Fibroblast of pulmonary artery (primary cell): ENCODE measurements at places on chromosomes 12 and 14.

DNA sequence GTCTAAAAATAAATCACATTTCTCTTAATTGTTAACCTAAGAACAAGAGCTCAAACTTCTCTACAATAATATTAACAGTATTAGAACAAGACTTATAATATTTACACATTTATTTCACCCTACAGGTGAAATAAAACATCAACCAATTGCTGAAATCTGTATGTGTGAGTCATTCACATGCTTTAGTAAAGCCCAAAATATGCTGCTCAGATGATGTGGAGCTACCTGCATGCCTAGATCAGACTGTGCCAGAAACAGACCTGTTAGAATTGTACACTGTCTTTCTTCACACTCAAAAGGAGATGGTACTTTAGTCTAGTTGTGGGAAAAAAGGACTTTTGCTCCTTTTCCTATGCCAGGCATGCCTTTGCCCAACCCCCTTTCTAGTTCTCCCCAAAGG lies 54.7 kb downstream of the RPS6KA5 start:
- no peak for DNase-seq

DNA sequence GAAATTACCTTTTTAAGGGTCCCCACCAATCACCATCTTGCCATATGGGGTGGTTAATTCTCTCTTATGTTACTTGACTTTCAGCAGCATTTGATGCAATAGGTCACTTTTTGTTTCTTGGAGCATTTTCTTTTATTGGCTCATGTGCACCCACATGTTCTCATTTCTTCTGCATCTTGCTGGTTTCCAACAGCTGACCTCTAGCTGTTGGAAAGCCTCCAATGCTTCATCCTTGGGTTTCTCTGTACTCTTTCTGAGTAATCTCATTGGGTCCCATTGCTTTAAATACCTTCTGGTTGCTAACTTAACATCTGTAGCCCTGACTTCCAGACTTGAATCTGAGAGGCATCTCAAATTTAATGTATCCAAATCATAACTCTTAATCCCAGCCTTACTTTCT lies 116.8 kb downstream of the CRADD start:
- peak; percentile 63 for DNase-seq

DNA sequence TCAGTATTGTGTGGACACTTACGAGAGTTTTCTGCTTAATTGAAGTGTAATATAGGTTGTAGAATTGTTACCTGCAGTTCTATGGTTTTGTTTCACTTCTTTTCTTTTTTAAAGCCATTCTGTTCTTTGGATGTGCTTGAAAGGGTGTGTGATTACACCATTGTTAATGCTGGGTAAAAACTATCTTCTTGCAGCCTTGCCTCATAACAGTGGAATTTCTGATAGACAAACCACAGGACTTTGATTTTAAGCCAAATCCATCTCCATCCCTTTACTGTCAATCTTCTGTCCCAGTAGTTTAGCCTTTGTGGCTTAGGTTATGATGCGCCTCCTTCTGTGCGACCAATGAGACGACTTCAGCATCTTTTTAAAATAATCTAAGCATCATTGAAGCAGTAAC lies 182.3 kb downstream of the PELI2 start:
- peak; percentile 62 for DNase-seq

DNA sequence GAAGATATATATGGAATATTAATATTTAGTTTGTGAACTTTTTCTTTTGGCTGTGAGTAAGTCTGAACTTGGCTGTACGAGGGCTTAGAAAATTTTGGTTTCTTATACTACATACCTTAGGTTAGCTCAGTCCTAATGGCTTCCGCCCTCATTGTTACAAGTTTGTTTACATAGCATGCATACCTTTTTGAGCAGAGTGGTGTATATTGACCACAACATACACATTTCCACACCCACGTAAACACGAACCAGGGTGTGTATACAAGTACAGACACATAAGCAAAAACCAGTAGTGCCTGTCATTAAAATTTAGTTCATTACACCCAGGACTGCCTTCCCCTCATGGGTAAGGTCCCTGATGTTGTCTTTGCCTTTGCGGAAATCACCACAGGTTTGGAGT lies 230.2 kb upstream of the RGS6 start:
- no peak for DNase-seq

DNA sequence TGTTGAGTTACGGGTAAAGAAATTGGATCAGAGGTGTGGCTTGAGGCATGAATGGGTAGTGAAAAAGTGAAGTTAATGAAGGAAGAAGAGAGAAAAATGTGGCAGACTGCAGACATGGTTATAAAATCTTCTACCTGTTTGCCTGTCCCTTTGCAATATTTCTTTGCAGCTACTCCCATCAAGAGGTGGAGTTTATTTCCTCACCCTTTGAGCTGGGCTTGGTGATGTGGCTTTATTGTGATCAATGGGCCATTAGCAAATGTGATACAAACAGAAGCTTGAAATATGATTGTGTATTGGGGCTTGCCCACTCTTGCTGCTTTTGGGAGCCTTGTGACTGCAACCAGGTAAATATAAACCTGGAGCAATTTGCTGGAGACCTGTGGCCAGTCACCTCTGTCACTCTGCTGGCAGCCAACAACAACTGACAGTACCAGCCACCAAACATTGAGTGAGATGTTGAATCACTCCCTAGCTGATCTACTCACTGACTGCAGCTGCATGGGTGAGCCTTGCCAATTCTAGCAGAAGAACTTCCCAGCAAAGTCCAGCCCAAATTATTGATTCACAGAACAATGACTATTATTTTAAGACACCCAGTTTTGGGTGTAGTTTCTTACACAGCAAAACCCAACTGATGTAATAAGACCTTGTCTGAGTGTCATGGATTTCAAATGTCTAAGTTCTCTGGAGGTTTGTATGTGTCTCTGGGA lies 151.0 kb upstream of the ATP2B1 start:
- no peak for DNase-seq

DNA sequence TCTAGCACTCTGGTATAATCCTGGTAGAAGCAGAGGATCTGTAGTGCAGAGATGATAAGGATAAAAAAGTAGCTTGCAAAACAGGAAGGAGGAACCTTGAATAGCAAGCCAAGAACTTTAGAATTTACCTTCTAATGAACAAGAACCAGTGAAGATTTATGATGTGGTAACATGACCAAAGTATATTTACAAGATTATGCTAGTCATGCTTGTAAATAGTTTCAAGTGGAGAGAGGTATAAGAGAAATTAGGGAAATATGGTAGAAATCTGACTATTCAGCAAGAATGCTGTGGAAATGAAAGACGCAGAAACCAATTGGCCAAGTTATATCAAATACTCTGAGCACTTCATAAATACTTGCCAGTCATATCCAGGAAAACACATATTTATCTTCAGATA lies 47.8 kb downstream of the ERGIC2 start:
- DNase-seq: no peak

GRCh38 chr12:12804432-12804886 lies 8.7 kb upstream of the DDX47 start:
- DNase-seq: peak; percentile 55

DNA sequence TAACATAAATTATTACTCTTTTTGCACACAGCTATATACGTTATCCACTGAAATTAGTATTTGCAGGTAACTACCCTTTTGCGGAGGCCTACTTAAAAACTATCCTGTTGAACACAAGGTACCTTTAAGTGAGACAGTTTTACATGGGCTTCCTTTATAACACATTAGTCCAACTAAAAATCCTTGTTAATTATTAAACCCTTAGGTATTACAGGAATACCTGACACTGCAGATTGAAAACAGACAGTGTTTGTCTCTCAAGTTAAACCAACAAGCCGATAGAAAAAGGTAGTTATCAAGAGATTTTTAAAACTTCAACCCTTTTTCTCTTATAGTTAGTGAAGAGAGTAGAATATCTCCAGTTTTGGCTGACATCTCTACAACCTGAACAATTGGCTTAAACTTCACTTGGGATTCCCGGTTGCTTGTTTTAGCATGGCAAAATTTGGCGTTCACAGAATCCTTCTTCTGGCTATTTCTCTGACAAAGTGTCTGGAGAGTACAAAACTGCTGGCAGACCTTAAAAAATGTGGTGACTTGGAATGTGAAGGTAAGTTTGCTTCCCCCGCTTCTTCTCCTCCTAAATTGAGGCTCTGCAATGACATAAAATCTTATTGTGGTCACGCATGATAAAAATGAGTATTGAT lies at the start of gene MIA2:
Gene MIA2, plus strand, starts transcription at position 236 of the 647 bp plus-strand sequence. Its CDS starts 200 bp downstream, at position 436.
- DNase-seq: no peak

GRCh38 chr12:111664961-111665865 lies 20.5 kb downstream of the BRAP start:
- DNase-seq: no peak

- DNase-seq: peak; percentile 22
Observed at GRCh38 chr14:55416866-55417265, 5.2 kb upstream of the ATG14 start.

GRCh38 chr12:45216983-45217485 lies 1.1 kb downstream of the ANO6 start:
- DNase-seq: no peak

- DNase-seq: no peak
Observed at GRCh38 chr14:51318813-51319597, 79.0 kb downstream of the TMX1 start.

DNA sequence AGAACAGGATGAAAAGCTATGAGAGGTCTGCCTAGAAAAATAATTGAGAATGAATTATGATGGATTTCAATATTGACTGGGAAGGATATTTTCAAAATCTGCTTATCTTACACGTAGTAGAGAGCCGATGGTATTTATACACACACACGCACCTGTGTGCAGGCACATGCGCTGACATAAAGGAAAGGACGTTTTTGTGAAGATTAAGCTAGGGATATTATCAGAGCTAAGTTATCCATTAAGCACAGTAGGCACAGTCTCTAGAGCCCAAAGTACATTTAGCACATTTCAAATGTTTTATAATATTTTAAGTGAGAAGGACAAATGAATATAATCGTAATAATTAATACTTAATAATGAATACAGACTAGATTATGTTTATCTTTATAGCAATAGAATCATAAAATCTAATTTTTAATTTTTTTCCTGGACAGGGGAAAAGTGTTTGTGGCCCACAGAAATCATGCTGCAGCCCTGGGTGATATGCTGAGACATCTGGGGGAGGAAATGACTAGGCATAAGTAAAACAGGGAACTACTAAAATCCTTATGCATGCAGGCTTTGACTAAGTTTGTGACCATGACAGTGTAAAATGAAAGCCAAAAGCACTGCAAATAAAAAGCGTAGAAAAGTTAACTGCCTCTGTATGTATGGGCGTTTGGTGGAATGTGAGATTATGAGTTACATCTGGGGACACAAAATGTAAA lies 146.1 kb downstream of the KITLG start:
- peak; percentile 62 for DNase-seq

GRCh38 chr12:67091678-67092077 lies 177.5 kb upstream of the CAND1 start:
- no peak for DNase-seq

GRCh38 chr12:111408116-111408440 lies 2.4 kb downstream of the SH2B3 start:
- DNase-seq: no peak

DNA sequence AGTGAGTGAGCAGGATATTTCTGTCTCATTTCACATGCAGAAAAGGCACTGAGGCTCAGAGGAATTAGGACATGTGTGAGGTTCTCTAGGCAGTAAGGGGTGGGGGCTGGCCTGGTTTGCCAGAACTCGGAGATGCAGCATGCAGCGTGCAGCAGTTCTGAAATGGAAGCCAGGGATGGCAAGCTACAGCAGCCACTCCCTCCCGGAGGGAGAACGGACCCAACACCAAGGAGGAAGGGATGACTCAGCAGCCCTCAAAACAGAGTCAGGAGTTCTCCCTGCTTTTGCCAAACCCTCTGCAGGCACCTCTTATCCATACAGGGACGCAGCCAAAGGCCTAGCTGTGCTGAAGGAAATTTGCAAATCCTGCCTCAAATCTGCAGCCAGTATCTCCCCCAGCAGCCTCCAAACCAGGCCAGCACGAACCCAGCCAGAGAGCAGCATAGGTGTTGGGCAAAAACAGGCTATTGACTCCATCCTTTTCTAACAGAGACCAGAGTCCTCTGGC lies 10.3 kb upstream of the SERPINA3 start:
- DNase-seq: peak; percentile 96

- peak; percentile 42 for DNase-seq
Observed at GRCh38 chr14:39322807-39323206, 89.1 kb downstream of the MIA2 start.

- peak; percentile 85 for DNase-seq
Observed at GRCh38 chr14:71725922-71726579, 206.2 kb upstream of the RGS6 start.

GRCh38 chr14:93932642-93933041 lies 5.5 kb downstream of the FAM181A start:
- no peak for DNase-seq

GRCh38 chr14:75875958-75876357 lies 105.8 kb downstream of the TGFB3 start:
- no peak for DNase-seq

DNA sequence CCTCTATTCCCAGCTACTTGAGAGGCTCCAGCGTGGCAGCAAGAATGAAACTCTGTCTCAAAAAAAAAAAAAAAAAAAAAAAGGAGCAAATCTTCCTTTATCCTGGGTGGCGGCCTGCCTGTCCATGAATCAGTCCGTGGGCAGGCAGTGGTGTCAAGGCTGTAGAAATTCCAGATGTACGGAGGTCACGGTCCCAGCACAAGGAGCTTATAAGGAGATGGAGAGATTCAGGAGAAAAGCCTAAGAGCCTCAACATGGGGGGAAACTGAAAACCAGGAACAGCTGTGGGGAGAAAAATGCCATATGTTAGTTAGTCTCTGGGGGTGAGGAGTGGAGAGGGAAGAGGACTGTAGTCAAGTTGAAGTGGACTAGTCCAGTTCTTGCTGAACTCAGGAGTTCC lies 130.5 kb upstream of the CRY1 start:
- DNase-seq: no peak

DNA sequence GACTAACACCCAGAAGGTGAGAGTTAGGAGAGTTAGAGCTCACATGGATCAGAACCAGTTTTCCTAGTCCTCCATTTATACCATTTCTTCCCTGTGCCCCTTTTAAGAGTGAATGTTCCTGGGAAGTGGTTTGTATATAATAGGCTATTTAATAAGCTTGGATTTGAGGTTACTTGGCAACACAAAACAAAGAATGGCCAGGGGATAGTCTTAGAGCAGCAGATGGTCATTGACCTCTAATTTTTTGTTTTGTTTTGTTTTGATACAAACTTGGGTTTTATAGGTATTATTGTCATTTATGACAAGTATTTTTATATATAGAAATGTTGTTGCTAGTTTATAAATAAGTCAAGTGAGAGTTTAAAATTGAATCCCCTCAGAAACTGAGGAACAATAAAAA lies 35.8 kb downstream of the VEZT start:
- DNase-seq: no peak
